ENCODE measurements at places on chromosomes 5 and 9.

DNA sequence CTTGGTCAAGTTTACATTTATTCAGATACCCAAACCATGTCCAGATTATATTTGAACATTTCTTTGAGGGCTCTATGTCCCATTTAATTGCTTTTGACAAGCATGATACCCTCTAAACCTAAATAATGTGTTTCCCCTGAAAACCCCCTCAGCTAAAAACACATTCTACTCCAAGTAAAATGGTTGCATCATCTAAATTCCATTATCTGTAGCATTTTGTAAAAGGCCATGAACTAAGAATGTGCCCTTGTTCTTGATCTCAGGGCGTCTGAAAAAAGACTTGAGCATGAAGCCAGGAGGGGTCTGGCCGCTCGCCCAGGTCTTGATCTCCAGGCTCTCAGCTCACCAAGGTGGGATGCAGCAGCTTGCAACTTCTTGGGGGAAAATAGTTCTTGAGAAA, 53.5 kb upstream of the ERCC6L2 start:
- no peak for DNase-seq

- no peak for DNase-seq
Measured at GRCh38 chr5:150052956-150053712, 33.2 kb downstream of the CSF1R start.

DNA sequence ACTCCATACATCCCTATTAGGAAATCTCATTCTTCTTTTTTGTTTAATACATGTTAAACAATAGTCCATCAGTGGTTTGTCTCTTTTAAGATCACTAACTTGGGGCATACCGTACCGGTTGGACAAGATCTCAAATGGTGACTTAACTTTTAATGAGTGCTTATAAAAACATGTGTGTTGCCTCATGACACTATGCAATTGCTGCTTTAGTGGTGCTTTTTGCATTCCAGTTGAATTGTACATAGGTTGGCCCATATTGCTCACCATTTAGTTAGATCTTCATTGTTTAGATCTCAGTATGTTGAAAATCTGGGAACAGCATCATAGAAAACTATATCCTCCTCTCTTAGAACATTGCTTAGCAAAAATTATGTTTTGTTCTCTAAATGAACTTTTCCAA, 17.8 kb downstream of the C9orf85 start:
- DNase-seq: no peak

DNA sequence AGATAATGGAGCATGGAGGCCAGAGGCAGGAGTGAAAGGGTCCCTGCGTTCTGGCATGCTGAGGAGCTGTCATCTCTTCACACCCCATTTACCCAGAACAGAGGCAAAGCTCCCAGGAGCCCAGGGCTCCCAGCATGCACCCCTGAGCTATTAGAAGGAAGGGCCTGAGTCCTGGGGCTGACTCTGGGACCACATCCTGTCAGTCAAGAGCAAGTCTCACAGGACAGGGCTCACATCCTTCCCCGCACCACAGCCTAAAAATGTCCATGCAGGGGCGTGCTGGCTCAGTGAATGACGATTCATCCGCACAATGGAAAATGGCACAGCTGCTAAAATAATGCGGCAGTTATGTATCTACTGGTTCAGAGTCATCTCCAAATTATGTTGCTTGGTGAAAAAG, 31.4 kb downstream of the CAMK2A start:
- DNase-seq: no peak

GRCh38 chr5:84292788-84293653, 91.7 kb downstream of the EDIL3 start:
- DNase-seq: no peak
